Dermis microvascular lymphatic vessel endothelial cell (primary cell): ENCODE measurements at places on chromosomes 1 and 21.

DNA sequence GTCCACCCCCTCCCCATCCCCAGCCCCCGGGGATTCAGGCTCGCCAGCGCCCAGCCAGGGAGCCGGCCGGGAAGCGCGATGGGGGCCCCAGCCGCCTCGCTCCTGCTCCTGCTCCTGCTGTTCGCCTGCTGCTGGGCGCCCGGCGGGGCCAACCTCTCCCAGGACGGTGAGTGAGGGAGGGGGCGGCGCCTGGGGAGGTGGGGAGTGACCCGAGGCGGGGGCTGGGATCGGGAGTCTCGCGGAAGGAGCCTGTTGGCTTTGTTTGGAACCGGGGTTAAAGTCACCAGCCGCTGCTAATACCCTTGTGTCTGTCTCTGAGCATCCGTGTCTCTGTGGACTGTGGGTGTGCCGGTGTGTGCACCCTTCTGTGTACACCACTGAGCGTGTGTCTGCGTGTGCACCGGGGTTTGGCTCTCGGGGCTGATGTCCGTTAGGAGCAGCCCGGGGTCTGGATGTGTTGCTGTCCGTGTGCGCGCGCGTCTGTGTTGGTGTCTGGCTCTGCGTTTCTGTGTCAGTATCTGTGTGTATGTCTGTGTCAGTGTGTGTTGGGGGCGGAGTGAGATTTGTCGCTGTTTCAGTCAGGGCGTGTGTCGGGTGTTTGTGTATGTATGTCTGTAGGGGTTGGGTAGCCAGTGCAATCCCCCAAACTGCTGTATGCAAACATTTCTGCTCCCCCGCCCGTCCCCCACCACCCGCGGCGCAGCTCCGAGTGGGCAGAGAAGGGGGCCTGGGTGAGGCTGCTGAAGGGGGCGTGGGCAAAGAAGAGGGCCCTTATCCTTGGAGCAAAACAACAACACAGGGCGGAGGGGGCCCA, 480 bp downstream of the CADM3 start:
- DNase-seq = peak; percentile 12

DNA sequence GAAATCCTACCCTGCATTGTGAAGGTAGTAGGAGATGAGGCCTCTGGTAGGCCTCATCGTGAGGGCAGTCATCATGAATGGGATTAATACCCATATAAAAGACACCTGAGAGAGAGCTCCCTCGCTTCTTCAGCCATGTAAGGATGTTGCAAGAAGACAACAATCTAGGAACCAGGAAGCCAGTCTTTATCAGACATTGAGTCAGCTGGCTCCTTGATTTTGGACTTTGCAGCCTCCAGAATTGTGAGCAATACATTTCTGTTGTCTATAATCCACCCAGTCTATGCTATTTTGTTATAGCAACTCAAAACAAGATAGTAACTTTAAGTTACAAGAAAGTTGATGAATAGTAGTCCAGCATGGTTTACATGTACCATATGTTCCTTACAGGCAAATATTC, 208.5 kb downstream of the KCNT2 start:
- DNase-seq = no peak

GRCh38 chr1:173267453-173267945, 60.4 kb upstream of the TNFSF4 start:
- DNase-seq = no peak

DNA sequence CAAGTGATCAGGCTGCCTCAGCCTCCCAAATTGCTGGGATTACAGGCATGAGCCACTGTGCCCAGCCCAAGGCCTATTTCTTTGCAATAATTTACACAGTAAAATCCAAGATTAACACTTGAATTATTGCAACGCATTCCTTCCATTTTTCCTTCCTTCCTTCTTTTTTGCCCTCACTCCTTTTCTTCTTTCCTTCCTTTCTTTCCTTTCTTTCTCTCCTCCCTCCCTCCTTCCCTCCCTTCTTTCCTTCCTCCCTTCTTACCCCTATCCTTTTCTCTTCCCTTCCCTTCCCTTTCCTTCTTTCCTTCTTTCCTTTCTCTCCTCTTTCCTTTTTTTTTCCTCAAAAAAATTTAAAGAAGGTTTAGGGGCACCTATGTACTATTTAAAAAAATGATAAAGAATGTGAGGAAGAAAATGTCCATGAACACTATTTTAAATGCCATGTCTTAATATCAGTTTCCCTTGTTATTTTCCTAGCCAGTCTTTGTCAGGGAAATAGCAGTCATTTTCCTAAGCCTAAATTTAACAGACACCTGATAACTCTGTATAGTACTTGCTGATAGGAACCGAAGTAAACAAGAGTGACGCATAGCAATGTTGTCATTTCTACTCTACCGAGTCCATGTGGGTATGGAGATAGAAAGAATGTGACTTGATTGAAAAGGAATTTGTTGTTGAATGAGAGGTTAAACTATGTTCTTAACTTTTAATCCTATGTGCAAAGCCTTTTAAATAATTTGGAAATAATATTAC, 79.8 kb upstream of the HMCN1 start:
- no peak for DNase-seq

DNA sequence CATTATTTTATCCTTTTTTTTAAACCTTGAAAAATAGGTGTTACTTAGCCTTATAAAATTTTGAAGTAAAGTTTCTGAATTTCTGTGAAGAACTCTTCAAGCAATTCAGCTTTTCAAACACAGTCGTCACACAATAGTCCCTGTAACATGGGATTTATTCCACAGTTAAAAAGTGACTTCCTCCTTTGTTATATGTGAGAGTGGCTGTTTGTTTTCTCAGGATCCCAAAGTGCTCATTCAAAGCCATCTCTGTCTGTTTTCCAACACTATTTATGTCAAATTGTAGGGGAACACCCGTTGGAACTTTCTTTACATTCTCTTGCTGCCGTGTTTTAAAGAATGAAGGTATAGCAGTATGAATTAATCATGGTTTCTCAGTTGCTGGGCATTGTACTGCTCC, 80.8 kb upstream of the GPR52 start:
- DNase-seq = no peak

GRCh38 chr1:77668924-77669449, 13.5 kb downstream of the ZZZ3 start:
- no peak for DNase-seq

DNA sequence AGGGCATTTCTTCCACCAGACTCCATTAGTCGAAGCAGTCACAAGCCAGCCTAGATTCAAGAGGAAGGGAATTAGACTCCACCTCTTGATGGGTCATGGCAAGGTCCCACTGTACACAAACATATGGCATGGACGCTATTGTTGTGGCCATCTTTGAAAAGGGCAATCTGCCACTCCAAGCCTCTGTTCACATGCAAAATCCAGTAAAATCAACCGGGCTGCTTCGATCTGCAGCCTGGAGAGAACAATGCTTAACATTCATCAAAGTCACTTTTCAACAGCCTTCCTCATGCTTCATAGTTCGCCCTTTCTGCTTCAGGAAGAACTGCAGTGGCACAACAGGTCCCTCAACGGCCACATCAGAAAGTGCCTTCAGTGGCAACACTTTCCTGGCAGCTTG, 28.0 kb upstream of the GJB5 start:
- no peak for DNase-seq

- DNase-seq = peak; percentile 42
Observed at GRCh38 chr1:94180650-94181049, 56.7 kb downstream of the ARHGAP29 start.

- no peak for DNase-seq
Observed at GRCh38 chr1:232369451-232370296, 260.3 kb downstream of the SIPA1L2 start.

- DNase-seq = no peak
Observed at GRCh38 chr1:184002071-184002470, 35.5 kb downstream of the COLGALT2 start.

GRCh38 chr1:71086331-71086730, 5.5 kb upstream of the ZRANB2 start:
- no peak for DNase-seq

- peak; percentile 1 for DNase-seq
Observed at GRCh38 chr1:77833521-77834100, 54.2 kb downstream of the MIGA1 start.

GRCh38 chr1:92958203-92958970, 2.9 kb downstream of the DIPK1A start:
- no peak for DNase-seq

DNA sequence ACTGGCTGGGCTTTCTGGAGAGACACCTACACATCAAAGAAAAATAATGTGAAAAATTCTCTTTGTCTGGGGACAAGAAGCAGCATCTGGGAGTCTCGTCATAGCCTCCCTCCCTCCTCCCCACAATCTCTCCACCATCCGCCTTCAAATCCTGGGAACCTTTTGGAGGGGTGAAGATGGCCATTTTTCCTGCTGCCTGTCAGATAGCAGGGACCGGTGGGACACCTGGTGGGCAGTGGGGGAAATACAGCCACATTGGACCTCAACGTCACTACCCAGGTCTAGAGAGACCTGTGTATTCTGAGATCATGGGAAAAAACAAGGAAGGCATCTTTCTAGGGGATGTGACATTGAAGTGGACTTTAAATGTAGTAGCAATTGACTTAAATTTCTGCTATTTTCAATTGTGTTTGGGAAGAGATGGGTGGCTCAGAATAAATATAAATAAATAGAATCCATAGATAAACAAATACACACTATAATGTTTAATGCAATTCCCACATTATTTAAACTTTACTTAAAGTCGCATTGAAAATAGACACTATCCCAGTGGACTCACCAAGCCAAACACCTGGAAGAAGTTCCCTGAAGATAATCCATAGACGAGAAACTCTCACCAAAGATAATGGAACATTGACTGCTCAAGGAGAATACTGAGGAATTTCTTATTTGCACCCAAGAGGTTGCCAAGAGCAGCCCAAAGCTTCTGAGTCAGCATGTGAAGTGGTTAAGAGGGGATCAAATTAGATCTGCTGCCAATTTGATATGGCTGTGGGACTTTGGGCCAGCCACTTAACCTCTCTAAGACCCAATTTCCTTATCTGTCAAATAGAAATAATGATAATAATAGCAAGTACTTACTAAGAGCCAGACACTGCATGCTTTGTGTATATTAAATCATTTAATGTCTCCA, 147.6 kb upstream of the CAMK1G start:
- peak; percentile 48 for DNase-seq

DNA sequence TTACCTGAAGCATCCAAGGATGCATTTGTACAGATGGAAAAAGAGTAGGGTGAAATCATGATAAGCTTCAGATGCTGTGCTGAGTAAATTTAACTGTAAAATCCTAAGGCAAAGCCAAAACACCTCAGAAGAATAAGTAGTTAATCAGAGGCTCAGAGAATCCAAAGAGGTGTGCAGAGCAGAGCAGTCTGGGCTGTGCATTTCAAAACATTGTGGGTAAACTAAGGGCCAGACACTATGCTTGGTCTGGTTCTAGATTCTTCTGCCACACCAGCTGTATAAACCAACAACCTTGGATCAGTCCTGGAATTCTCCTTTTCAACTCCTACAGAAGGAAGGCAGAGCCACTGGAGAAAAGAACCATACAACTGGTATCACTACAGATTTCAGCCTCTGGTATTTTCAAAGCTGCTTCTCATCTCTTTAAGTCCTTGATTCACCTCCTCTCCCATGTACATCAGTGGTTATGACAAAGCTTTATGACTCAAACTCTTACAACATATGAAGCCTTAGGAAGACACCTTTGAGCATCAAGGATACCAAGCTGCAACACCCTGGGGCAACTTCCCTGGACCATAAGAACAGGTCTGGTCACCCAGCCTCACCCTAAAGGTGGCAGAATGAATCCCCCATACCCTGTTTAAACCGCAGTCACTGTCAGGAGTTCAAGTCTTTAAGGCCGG, 11.6 kb upstream of the HIPK1 start:
- no peak for DNase-seq

GRCh38 chr1:25111706-25112105, 120.6 kb downstream of the SYF2 start:
- no peak for DNase-seq

GRCh38 chr1:67333603-67334002, 25.9 kb downstream of the IL12RB2 start:
- no peak for DNase-seq

DNA sequence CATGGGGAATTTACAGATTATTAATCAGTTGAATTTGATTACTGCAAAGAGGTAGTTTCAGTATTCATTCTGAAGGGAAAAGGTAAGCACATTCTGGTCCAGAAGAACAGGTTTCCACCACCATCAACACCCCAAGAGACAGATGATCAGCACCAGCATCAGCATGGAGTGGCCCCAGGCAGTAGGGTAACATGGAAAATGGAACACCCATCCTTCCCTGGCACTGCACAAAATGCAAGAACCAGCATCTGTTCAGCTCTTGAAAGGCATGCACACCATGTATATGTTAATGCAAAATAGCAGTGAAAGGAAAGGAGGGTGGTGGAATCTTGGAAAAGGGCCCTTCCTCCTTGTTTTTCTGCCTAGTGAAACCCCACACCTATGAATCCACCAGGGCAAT, 9.2 kb downstream of the HSD3B1 start:
- DNase-seq = no peak

DNA sequence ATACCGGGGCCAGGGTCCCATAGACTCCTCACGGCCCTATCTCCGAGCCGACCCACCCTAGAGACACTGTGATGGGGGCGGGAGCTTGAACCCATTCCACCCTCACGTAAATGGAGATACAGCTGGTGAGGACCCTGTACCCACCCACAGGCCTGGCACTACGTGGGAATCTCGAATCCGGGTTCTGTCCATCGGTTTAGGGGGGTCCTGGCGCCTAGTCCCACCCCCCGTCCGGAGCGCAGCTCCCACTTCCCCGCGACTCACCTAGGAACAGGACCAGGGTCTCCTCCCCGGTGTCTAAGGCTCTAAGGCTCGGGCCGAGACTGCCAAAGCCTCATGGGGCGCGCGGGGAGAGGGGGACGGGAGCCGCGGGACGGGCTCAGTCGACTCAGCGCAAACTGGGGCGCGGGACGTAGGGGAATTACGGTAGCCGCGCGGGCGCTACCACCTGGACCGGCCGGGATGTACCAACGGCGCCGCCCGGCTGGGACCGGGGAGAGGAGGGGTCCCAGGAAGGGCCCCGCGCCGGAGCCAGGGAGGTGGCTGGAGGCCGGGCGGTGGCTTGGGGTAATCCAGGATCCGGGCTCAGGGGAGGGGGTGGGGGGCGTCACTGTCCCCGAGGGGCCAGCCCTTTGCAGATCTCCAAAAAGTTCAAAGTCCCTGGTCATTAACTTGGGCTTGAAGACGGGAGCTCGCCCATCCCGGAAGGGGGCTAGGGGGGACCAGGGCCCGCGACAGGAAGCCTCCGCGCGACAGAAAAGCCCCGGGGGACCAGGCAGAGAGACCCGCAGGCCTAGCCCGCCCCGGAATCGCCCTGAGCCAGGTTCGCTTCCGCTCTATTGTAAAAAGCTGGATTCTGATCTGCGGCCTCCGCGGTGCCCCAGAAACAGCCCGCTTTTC, 1.0 kb downstream of the PLEKHG5 start:
- no peak for DNase-seq

GRCh38 chr1:206823727-206824126, 41.7 kb upstream of the IL20 start:
- DNase-seq = no peak
